Stimulated activated CD8-positive, alpha-beta memory T cell treated with anti-CD3 and anti-CD28 coated beads, Interleukin-12 subunit alpha, Interleukin-12 subunit beta, amount 100 ng/mL, for 4 hours (primary cell): ENCODE measurements at places on chromosomes 3 and 15.

DNA sequence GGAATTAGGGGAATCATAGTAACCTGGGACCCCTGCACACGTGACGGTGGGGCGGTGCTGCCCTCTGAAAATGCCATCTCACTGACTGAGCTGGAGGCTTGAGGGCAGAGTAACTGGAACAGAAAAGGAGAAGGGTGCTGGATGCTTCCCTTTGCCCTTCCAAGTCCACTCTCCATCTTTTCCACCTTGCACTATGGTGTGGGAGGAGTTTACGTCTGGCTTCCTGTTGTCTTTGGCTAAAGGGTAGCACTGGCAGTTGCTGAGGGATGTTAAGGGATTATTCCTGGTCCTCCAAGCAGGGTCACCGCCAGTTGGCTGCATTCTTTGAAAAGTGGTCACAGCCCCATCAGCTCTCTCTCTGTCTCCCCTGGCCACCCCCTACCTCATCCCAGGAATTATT is 129.4 kb upstream of the SNTN start:
- DNase-seq, result no peak

- no peak for DNase-seq
Measured at GRCh38 chr15:74646480-74646879, 30.8 kb downstream of the CLK3 start.

DNA sequence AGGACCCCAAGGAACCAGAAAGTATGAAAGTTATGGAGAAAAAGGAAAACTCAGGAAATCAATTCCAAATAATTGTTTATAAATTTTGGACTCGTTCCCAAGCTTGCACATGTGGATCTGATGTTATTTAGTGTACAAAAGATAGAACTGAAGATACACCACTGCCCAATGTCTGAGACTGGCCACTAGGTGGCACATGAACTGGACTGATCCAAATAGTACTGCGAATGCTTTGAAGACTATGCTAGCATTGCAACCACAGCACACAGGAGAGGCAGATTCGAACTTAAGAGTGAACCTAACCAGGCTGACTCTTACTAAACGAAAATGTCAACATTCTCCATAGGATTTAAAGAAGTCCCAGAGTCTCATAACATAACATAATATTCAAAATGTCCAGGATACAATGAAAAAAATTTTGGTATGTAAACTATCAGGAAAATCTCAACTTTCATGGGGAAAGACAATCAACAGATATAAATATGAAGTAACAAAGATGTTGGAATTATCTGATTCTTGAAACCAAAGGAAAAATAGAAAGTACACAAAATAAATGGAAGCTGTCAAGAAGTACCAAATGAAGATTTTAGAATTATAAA is 596.7 kb downstream of the FGF12 start:
- no peak for DNase-seq

DNA sequence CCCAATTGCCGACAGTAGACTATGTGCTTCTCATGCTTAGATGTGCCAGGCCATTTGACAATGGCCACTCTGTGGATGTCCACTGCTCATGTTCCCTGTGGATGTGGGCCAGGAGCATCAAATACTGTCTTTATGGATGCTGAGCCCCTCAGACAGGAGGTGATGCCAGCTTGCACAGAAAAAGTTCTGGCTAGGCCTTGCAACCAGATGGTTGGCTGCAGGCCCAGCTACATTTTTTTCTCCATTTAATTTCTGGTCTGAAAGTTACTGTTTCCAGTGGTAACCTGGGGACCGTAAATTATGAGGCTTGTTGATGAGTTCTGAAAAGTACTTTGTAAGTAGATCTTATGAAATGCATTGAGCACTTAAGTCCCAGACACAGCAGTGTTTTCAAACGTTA is 228.5 kb downstream of the CHL1 start:
- DNase-seq, result no peak

DNA sequence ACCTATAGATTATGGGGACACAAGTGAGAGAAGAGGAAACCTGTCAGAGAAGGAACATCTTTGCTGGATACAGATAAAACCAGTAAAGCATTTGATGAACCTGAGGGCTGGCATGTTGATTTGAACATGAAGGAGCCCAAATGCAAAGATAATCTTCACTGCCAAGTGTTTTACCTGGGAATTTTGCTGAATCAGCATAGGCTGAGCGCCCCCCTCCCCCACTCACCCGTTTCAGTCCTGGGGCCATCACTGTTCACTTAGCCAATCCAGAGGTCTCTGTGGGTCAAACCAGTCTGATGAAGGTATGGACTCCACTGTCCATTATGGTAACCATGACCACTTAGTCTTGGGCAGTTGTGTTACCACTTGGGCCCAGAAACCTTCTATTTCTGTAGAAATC is 466.0 kb upstream of the GRM7 start:
- no peak for DNase-seq

DNA sequence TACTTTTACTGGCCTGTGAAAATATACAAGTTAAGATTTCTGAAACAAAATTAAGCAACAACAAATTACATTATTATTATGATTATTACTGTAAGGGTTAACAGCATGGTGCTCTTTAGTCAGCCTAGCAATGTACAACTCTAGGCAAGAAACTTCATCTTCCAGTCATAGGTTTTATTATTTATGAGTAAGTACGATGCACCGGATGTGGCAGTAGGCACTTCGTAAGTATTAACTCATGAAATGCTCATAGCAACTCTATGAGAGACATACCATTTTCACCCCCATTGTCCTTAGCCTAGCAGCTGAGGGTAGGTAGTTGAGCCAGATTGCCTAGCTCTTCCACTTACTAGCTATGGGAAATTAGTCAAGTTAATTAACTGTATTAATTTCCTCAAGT is 68.0 kb upstream of the PTPRG start:
- DNase-seq, result no peak

GRCh38 chr3:64684715-64685261 is 3.0 kb downstream of the ADAMTS9 start:
- no peak for DNase-seq

- no peak for DNase-seq
Measured at GRCh38 chr3:6392123-6392522, 468.8 kb upstream of the GRM7 start.

DNA sequence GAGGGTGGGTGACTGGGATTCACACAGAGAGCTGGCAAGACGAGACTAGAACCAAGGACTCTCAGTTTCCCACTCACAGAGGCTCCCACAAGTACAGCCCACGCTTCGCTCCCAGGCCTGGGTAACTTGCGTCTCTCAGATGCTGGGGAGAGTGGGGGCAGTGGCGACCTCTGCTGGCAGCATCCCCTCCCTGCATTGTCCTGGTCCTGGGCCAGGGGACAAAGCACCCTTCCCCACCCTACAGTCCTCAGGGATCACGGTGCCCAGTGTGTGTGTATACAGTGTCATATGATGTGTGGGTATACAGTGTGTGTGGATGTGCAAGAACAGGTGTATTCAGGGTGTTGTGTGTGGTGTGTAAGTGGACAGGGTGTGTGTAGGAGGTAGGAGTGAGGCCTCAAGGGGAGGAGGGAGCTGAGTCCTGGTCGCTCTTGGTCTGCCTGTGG is 12.8 kb downstream of the VILL start:
- peak; percentile 24 for DNase-seq

GRCh38 chr15:92541291-92542200 is 114.0 kb downstream of the FAM174B start:
- DNase-seq, result no peak

GRCh38 chr3:115512565-115513415 is 110.5 kb upstream of the GAP43 start:
- no peak for DNase-seq

GRCh38 chr3:117291476-117291875 is 581.9 kb downstream of the TUSC7 start:
- DNase-seq, result no peak

GRCh38 chr3:13620281-13620680 is 71.4 kb downstream of the FBLN2 start:
- no peak for DNase-seq

DNA sequence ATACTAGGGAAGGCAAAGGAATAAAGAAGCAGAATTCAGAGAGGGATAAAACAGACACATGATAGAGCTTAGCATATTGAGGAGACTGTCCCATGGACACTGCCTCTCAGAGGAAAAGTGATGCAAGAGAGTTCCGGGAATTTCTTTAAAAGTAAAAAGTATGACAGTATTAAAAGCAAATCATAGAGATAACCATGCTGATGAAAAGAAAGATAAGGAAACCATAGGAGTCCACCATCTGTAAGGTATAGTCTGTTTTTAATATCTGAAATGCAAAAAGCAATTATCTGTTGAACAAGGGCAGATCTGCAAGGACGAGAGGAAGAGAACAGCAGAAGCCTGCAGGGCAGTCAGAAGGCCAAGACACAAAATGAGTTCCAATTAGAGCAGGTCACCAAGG is 495.9 kb upstream of the GOLIM4 start:
- no peak for DNase-seq

GRCh38 chr15:77905301-77905920 is 172.1 kb downstream of the TBC1D2B start:
- DNase-seq, result no peak

- DNase-seq, result no peak
Measured at GRCh38 chr15:74866090-74866489, 7.1 kb downstream of the SCAMP2 start.

DNA sequence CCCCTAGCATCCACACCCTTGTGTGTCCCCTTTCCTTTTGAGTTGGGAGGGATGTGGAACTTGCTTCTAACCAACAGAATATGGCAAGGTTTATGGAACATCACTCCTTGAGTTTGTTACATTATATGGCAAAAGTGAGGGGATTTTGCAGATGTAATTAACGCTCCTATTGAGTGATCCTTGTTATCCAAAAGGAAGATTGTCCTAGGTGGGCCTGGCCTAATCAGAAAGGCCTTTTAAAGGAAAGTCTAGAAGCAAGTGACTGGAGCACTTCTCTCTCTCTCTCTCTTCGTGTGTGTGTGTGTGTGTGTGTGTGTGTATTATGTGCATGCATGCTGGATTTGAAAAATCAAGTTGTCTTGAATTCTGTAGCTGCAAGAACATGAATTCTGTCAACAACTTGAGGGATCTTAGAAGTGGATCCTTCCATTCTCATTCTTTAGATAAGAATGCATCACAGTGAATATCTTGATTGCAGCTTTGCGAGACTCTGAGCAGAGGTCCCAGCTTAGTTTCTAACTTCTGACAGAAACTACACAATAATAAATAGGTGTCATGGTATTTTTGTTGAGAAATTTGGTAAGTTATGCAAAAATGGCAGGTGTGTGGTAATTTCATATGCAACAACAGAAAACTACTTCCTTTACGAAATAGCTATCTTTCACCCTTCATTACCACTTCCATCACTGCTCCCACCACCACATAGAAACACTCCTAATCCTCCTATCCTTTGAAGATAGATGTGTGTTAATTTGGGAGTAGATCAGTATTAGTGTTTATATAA is 360.9 kb upstream of the CBLB start:
- DNase-seq, result no peak

- DNase-seq, result peak; percentile 10
Measured at GRCh38 chr3:155744010-155744625, 753 bp downstream of the PLCH1 start.

- DNase-seq, result no peak
Measured at GRCh38 chr3:197186887-197187588, 111.4 kb downstream of the DLG1 start.

DNA sequence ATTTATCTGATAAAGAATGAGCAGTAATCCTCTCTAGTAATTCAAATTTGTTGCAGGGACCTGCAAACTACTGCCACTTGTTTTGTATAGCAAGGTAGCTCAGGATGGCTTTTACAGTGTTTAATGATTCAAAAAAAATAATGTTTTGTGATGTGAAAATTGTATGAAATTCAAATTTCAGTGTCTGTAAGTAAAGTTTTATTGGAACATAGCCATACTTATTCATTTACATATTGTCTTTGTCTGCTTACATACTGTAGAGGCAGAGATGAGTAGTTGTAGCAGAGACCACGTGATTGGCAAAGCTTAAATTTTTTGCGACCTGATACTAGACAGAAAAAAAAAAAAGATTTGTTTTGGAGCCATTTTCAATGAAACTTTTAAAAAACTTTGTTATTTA is 6.5 kb upstream of the UTS2B start:
- no peak for DNase-seq

GRCh38 chr3:15330031-15330596 is 2.3 kb downstream of the SH3BP5 start:
- DNase-seq, result no peak

GRCh38 chr15:69131362-69132220 is 28.8 kb upstream of the GLCE start:
- no peak for DNase-seq
